Cerebellar nuclear complex (tissue), 1 donor: ENCODE measurements at places on chromosomes 3 and 15.
A peak's percentile ranks its signal among the peaks of the same experiment; 100 is the strongest.

GRCh38 chr15:29656636-29657475, 165.4 kb downstream of the TJP1 start:
- no peak for DNase-seq

DNA sequence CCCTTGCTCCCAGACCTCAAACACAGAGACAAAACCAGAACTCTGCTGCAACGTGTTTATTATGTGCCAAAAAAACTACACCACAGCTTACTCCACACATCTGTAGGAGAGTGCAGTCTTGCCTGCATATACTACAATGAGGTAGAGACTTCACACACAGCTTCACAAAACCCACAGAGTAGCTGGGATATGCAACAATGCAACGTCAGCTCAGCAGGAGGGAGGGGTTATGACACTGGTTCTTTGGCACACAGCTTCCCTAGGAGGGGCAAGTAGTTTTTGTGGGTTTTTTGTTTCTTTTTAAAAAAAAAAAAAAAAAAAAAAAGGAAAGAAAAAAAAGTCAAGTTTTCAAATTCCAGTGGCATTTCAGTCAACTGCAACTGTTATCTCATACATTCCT, 2.9 kb upstream of the RPS17 start:
- no peak for DNase-seq

DNA sequence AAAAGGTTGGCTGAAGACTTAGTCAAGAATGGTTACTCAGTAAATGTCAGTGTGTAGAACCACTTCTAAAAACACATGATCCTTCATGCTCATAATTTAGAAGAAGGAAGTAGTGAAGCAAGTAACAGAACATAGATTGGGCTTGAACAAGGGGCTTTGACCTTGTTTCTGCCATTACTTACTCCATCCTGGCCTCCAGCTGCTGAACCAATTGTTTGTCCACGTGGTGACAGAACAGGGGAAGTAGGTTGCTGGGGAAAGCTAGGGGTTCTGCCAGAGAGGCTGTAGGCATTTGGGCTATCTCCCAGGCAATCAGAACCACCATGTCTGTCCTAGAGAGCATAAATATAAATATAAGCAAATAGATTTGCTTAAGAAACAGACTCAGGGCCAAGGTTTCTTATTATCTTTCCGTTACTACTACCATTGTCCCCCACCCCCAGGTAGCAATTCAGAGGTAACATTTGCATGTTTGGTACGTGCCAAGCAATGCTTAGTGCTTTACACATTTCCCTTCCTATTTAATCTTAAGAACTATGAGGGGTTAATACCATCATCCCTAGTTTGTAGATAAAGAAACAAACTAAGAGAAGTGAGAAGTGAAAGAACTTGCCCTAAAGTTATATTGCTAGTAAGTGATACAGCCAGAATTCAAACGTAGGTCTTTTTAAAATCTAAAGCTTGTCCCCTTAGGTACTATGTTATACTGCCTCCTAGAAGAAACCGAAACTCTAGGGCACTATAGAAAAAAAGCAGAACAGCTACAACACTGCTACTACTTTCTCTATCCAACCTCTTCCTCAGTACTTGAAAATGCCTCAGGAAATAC, 3.0 kb upstream of the SPG11 start:
- no peak for DNase-seq

DNA sequence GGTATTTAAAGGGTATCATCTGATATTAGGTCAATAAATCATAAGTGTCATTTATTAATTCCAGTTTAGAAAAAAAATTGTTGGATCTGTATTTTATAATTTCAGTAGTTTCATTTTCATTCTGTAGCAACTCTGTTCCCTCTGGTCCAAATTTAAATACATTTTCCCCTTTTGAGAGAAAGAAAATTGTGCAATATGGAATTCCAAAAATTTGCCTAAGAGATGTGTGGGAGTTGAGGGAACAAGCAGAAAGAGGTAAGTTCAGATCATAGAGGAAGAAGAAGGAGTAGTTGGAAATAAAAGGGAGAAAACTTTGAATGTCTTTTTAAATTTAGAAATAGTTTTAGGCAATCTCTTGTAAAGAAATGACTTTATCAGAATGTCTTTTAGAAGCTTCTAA, 48.9 kb upstream of the MME start:
- DNase-seq = no peak

GRCh38 chr3:174973465-174973864, 114.3 kb downstream of the NAALADL2 start:
- DNase-seq = no peak

- DNase-seq = no peak
Observed at GRCh38 chr3:139430493-139430892, 41.0 kb upstream of the COPB2 start.

- no peak for DNase-seq
Observed at GRCh38 chr3:180184816-180185215, 148.1 kb upstream of the PEX5L start.

DNA sequence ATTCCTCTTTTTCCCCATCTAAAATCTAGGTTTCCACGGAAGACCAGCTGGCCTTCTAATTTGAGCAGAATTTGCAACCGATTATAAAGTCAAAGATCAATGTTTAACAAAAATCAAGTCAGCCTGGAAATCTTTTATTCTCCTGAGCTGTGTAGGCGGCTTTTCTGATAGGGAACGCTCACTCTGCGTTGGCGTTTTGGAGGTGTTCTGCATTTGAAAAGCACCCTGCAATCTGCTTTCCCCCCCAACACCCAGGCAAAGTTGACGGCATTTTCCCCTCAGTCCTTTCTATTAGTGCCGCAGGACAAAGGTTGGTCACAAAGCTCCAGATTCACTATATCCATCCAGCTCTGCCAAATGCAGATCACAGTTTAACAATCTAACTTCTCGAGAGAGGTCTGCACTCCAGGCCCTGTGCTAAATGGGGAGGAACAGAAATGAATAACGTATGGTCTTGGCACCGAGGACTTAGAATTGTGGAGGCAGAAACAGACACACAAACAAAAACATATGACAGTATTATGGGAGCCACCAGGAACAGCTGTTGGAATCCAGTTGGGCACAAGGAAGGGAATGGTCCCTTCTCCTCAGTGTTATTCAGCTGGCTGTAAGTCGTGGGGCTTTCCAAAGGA, 50.4 kb upstream of the LARS2 start:
- DNase-seq = peak; percentile 44

DNA sequence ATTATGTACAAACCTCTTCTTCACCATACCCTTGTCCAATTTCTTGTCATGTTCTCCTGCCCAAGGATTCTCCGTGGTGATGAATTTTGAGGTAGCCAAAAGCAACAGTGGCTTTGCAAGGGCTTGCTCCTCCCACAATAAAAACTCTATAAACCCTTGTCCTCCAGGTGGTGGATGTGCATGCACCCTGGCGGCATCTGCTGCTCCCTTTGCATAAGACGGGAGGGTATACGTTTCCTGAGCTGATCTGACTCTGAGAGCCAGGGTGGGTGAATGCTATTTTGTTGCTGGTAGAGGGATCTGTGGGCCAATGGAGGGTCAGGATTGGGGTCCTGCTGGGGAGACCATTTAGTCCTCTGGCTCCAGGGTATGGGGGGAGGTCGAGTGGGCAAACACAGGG, 5.4 kb downstream of the DNAH1 start:
- no peak for DNase-seq

GRCh38 chr3:70568626-70569025, 256.2 kb upstream of the MDFIC2 start:
- DNase-seq = no peak

DNA sequence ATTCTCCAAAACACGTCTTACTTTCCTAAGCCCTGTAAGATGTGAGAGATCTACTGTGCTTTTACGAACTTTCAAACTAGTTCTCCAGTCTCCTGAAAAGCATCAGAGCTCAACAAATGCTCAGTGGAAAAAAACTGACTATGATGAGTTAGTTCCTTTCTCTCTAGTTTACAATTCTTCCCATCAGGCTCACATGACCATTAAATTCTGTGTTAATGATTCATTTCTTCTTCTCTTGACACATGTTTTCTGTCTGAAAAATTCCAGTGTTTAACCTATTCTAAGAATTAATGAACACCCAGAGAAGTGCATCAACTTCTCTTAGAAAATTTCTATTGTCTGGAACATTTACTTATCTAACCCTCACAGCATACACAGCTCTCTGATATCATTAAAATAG, 844.3 kb downstream of the SI start:
- no peak for DNase-seq

DNA sequence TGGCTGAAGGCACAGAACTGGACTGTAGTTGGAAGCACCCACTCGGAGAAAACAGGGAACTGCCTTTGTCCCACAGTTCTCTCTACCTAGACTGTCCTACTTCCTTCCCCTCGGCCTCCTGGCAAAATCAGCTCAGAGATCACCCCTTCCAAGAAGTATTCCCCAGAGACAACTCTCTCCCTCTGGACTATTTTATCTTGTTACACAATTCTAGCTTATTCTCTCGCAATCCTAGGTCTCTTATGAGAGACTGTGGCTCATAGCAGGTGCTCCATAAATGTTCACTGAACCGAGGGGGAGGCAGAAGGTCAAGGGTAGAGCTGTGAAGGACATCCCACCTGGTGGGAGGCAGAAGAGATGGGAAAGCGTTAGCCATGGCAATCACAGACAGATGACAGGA, 10.6 kb downstream of the HEG1 start:
- DNase-seq = no peak

DNA sequence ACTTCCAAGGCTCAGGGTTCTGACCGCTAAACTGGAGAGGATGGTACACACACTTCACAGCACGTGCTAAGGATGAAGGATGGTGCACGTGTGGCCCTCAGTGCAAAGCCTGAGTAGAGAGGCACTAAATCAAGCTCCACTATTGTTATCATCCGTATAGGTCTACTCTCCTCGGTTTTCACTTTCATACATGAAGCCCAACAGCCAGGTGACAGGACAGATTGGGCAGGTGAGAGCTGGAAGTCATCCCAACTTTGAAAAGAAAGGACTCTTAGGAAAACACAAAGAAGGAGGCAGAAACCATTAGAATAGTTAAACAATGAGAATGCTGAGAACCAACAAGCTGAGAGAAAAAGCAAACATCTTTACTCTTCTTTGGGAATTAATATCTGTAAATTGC, 21.1 kb downstream of the MAGI1 start:
- peak; percentile 12 for DNase-seq

DNA sequence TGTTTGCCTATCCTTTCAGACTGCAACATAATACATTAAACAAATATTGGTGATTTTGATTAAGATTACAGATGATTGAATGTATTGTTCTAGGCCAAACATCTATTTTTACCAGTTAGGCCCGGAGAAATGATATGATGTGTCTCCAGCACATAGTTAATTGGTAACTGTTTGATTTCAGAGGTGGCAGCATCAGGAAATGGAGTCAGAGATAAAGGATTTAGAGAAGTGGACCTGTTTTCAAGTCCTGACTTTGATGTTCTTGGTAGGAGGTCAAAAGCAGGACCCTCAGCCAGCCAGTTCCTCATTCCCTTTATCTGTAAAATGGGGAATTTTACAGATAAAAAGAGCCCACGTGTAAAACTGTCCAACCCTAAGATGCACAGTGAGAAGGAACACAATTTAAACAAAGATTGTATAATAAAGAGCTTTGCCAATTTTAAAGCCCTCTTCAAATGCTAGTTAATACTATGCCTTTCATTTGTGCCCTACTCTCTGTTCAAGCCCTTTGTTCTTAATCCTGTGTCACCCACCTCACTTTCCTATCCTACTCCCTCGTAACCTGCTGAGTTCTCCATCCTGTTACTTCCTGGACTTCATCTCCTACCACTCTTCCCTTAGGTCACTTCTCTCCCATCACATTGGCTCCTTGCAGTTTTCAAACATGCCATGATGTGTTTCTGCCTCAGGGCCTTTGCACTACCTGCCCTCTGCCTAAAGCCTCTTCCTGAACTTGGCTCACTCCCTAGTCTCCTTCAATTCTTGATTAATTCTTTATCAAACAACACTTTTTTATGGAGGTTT, 2.5 kb downstream of the TMEM212 start:
- DNase-seq = no peak

DNA sequence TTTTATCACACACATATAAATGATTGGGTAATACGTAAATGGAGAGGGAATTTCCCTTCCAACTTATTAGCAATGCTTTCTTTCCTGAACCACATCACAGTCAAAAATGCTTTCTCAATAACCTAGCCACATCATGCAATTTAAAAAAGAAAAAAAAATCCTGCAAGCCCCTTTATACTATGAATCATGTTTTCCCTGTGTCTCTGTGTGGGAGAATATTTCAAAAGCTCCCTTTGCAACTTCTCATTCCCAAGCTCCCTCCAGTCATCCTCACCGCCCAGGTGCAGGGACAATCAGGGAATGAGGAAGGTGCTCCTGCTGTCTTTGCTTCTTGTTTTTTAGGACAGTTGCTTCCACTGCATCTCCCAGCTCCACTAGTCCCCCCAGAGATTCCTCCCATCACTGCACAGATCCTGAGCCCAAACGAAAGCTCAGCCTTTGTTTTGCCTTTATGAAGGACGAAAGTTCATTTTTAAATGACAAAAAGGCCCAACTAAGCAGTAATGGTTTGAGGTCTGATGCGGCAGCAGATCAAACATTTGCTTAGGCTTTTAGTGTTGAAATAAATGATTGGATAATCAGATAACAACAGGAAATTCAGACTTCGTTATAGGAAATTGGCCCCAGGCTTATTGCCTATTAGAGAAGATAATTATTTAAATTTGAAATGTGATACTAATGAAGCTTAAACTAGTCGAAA, 47.8 kb upstream of the ADGRG7 start:
- no peak for DNase-seq

DNA sequence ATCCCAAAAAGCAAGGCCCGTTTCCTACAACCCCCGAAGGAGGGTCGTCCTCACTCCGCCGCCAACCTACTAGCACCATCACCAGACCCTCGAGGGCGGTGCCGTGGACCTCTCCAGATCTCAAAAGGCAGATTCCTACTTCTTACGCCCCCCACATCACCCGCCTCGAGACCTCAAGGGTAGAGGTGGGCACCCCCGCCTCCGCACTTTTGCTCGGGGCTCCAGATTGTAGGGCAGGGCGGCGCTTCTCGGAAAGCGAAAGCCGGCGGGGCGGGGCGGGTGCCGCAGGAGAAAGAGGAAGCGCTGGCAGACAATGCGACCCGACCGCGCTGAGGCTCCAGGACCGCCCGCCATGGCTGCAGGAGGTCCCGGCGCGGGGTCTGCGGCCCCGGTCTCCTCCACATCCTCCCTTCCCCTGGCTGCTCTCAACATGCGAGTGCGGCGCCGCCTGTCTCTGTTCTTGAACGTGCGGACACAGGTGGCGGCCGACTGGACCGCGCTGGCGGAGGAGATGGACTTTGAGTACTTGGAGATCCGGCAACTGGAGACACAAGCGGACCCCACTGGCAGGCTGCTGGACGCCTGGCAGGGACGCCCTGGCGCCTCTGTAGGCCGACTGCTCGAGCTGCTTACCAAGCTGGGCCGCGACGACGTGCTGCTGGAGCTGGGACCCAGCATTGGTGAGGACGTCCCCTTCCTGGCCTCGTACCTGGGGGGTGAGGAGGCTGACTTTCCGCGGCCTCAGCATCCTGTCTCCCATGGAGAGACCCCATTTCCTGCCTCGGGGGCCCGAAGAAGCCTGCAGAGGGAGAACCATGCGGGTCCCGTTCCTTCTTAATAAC, at the start of gene MYD88:
Gene MYD88 (plus strand): TSS at position 313 of the 842 bp plus-strand sequence. CDS start 40 bp downstream, at position 353.
- DNase-seq = no peak

DNA sequence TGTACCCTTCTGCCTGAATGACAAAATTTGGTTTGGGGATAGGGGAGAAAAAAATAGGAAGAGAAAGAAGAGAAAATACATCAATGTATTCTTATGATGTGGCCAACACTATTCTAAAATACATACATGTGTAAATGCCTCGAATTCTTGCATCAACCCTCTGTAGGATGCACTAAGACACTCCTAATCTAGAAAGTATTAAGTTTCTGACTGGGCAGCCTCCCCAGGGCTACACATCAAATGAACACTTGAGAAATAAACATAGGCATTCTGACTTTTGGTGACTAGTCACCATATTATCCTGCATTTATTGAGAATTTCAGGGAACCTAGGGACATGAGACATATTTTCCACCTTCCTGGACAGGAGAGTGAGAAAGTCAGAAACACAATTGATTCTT, 109.2 kb downstream of the CPNE4 start:
- DNase-seq = no peak
